ENCODE measurements at places on chromosomes 7 and 10.

DNA sequence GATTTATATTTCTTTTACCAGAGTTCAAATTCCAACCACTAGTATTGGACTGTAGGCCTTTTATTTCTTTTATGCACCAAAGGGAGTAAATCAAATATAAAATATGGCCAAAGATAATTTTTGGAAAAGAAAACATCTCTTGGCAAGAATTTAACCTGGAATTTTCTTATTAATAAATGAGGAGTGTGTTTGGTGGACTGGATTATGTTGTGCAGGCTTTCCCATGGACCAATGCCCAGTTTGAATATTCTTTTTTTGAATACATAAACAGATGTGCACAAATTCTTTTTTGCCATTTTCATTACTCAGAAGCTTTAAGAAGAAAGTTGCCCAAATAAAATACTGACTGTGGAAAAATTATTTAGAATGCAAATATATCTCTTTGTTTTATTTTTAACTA is 22.1 kb upstream of the PRKG1 start:
- no peak for DNase-seq

- DNase-seq = no peak
Measured at GRCh38 chr7:47968847-47969774, 10.3 kb downstream of the HUS1 start.

- DNase-seq = no peak
Measured at GRCh38 chr7:127380479-127380878, 12.0 kb downstream of the ZNF800 start.

DNA sequence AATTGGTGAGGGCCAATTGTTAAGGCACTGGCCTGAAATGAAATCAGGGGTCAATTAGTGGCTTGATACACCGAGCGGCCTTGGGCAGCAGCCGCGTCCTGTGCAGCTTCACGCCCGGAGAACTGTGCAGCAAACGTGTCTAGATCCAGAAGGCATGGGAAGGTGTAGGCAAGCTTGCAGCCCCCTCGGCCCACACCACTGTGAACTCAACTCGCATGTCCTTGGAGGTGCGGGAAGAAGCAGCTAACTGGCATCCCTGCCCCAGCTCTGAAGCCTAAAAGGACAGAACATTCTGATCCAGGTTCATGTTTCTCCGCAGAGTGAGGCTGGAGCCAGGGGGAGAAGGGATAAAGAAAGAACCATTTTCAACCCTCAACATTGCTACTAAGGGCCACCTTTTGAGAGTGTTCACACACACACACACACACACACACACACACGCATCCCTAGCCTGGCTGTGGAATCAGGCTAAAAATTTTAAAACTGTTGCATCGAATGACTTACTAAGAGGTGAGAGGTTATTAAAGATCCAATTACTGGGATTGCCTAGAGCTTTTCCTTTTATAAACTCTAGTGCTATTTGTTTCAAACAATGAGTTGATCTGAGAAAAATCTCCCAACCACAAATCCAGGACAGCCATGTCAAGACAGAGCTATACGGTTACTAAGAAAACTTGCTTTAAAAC is 104.0 kb downstream of the PARP12 start:
- DNase-seq = no peak

DNA sequence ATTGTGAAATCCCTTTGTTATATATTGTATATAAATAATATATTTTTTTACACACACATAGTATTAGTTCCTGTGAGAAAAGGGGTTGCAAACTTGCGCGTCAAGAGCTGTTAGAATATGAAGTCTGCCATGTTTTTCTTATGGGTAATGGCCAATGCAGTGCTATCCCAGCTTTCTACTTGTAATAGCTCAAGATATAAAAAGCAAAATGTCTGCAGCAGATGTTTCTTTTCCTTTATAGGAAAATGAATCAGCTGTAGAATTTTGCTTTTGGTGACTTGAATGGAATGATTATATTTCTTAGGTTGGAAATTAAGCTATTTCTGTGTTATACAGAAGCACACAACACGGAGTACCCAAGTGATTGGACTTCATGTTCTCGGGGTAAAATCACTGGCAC is 53.3 kb upstream of the TMEM236 start:
- DNase-seq = no peak

GRCh38 chr10:44391981-44392380 is 7.1 kb upstream of the CXCL12 start:
- no peak for DNase-seq

DNA sequence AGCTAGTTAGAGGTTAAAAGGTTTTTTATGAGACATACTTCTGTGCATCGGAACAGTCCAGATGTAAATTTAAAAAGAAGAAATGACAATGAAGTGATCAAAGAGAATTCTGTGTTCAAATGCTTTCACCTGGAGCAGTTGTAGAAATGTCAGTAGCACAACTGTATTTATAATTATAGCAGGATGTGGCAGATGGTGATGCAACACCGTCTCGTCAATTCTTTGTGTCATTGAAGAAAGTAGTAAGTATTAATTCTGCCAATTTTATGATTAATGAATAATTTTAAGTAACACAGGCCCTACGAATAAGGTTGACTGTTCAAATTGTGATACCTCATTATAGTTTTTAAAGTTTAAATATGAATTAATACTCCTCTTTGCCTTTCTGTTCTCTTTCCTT is 171.1 kb downstream of the ADK start:
- no peak for DNase-seq

Measured in occipital lobe (tissue), 3 donors.